Muscle of leg (tissue), 16 donors: ENCODE measurements at places on chromosomes 16 and 17. TPM values are rescaled to one million over a fixed set of nuclear protein-coding genes. Genes with fewer than 3 reads are reported as not detected.

Gene TEKT5
- 0.13 TPM for total RNA-seq

- H3K27ac ChIP-seq = no peak overlapping the region
- no peaks in the 10 kb centered on the region for H3K36me3 ChIP-seq
- H3K4me3 ChIP-seq = no peak overlapping the region
- peaks cover 6% of the 10 kb centered on the region for H3K4me1 ChIP-seq
These were observed 4.3 kb upstream of the KRTAP3-1 start for GRCh38 chr17:41013181-41013580.

DNA sequence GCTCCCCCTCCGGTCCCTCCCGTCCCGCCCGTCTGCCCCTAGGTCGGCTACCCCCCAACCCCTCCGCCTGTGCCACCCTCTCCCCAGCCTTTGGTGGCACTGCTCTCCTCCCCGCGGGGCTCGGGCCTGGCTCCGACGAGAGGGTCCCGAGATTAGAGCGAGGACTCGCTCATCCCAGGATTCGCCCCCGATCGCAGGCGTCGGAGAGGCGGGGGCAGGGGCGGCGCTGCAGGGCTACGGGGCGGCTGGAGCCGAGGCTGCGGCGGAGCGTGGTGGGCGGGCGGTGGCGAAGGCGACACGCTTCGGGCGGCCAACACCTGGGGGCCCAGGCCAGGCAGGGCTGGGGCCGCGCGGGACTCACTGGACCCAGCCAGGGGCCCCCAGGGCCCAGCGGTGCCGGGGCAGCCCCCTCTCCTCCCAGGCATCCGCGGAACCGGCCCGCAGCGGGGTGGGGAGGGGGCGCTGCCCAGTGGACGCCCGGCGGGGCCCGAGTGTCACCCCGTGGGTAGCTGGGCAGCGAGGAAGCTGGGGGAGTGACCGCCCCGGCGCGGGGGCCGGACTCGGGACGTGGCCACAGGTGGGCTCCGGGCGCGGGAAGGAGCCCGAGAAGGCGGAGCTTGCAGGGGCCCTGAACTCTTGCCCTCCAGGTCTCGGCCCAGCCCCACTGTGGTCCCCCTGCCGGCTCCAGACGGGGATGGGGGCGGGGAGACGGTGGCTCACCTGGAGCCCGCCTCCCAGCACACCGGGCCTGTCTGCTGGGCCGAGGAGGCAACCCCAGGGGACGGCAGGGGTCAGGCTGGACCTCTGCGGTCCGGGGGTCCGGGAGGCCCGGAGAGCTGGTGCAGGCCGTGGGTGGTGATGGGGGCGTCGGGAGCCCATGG, 1.5 kb downstream of the MGAT5B start:
- no peak overlapping the region for H3K27ac ChIP-seq
- H3K36me3 ChIP-seq = no peaks in the 10 kb centered on the region
- no peak for DNase-seq

DNA sequence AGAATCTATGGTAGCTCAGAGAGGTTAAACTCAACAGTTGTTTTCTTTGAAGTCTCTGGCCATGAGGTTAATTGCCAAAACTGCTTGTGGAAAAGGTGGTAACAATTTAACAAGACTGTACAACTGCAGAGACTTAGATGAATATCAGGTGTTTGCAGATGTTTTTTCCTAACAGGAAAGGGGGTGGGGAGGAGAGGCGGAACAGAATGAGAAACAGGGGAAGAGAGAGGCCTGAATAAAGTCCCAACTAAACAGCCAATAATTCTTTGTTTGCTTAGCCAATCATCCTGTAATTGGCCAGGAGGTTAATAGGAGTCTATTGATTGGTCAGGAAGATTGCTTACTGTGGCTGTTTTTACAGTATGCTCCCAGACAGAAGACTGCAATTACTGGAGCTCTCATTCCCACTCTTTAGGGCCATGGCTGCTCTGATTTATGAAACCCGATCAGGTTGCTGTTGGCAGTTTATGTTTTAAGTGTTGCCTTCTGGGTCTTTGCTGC, 249.7 kb upstream of the TBX2 start:
- H3K4me3 ChIP-seq = no peak overlapping the region
- no peaks in the 10 kb centered on the region for H3K36me3 ChIP-seq
- no peaks in the 10 kb centered on the region for H3K27me3 ChIP-seq
- peaks cover 10% of the 10 kb centered on the region for H3K4me1 ChIP-seq
- H3K27ac ChIP-seq = no peak overlapping the region
- no peak for DNase-seq

- DNase-seq = no peak
- no peaks in the 10 kb centered on the region for H3K36me3 ChIP-seq
- H3K4me1 ChIP-seq = no peaks in the 10 kb centered on the region
- no peak overlapping the region for H3K27ac ChIP-seq
These were observed 535.2 kb downstream of the RBFOX1 start for GRCh38 chr16:7867831-7868230.

DNA sequence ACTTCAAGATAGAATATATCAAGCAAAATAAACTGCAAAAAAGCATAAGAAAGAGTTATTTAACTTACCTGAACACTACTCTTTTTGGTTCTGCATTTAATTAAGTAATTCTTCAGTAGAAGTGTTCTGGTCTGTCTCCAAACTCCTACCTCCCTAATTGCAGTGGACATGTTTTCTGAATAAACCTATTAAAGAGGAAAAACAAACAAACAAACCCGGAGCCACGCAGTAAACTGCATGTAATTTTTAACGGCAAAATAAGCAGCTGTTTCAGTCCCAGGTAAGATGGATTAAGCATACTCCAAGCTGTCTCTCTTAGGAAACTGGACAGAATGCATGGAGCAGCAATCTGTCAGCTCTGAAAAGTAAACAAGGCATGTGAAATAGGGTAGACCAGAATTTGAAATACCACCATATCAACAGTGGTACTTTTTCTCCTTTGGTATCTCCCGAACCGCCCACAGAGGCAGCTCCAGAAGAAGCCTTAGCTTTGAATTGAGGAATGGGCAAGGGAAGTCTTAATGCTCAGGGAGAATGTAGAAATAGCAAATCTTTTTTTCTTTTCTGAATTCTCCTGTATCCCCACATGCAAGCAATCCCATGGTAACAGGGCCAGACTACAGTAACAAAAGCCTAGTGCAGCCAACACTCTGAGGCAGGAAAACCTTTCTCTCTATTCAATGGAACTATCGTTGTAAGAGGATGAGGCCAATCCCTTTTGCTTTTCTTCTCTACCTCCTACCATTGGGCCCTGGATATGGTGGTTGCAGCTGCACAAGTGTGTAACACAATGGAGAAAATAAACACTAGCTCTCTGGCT, 12.5 kb downstream of the ABCA5 start:
- no peaks in the 10 kb centered on the region for H3K4me1 ChIP-seq
- no peak overlapping the region for H3K27ac ChIP-seq
- H3K4me3 ChIP-seq = no peak overlapping the region
- no peaks in the 10 kb centered on the region for H3K36me3 ChIP-seq
- H3K27me3 ChIP-seq = no peaks in the 10 kb centered on the region
